ENCODE measurements at places on chromosomes 6 and 20.

- DNase-seq, result no peak
These were observed 473.0 kb upstream of the SPTLC3 start for GRCh38 chr20:12535770-12536169.

- DNase-seq, result no peak
These were observed 38.5 kb upstream of the PRELID3B start for GRCh38 chr20:59081036-59081435.

GRCh38 chr6:151136141-151136755, 103.5 kb upstream of the AKAP12 start:
- no peak for DNase-seq

GRCh38 chr6:32076321-32076809, 32.8 kb downstream of the TNXB start:
- no peak for DNase-seq

GRCh38 chr6:111736005-111736608, 130.4 kb upstream of the TRAF3IP2 start:
- no peak for DNase-seq

DNA sequence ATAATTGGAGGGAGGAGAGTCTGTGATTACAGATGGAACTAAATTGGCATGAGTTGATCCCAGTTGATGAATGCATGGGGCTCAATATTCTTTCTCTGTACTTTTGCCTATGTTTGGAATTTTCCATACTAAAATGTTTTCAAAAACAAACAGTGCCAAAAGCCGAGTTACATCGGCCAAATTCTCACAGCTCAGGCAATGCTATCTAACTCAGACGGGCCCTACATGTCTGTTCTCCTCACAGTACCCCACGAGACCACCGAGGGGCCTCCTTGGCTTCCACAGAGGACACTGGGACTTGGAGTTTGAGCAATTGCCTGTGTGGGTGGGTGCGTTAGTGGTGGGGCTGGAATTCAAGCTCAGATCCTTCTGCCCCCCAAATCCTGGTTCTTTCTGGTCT, 413.2 kb downstream of the CDH26 start:
- no peak for DNase-seq

DNA sequence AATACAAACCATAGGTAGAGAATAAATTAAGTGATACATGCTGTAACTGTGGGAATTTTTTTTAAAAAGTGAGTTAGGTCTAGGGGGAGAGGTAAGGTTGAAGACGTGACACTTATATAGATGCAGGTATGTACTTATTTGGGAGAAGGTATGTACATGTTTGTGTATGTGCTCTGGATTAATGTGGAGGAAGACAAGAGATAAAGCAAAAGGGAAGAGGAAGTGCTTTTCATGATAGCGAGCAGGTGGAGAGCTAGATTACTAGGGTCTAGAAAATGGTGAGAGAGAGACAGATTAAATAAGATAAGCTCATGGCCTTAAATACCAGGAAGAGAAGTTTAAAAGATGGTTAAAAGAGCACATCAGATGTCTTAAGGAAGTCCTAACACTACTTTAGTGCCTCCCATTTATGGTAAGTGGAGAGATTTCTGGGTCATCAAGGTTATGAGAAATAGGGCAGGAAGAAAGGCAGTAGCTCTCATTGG, 92.5 kb downstream of the MAN1A1 start:
- no peak for DNase-seq

GRCh38 chr20:19786311-19786710, 28.3 kb downstream of the RIN2 start:
- no peak for DNase-seq

- no peak for DNase-seq
These were observed 54.9 kb upstream of the ARHGAP18 start for GRCh38 chr6:129764761-129765407.

GRCh38 chr20:33658510-33658909, 3.6 kb upstream of the C20orf144 start:
- no peak for DNase-seq

- no peak for DNase-seq
These were observed 43.9 kb downstream of the ATXN1 start for GRCh38 chr6:16717275-16717942.

DNA sequence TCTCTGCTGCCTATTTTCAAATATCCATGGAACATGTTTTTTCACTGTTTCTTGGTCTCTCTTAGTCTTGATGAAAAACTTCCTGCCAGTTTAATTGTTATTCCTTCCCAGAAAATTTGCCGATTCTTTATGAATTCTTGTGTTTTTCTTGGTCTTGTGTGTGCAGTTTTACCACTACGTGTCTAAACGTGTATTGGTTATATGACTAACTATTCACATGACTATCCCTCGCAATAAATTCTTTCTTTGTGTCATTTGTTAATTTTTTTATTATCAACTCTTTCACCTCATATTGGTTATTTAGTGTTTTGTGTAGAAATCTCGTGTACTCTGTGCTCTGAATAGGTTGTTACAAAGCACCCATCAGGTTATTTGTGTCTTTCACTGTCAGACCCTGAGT, 315.4 kb downstream of the HAO1 start:
- DNase-seq, result no peak

DNA sequence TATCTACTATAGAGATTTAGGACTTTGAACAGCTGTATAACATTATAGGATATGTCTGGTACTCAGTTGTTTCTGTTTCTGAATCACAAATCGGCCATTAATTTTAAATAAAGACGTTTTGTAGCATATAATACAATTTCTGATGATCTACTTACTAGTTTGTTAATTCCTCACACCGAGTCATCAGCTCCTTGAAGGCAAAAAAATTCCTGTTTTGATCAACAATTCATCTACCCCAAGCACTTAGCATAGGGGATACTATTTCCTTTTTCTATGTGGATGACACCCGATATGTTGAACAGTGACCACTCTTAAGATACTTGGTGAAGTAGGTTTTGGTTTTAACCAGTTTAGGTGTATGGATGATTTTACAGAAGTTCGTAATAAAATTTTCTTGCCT, 107.3 kb downstream of the NCOA3 start:
- no peak for DNase-seq

- DNase-seq, result no peak
These were observed 10.7 kb downstream of the TBXT start for GRCh38 chr6:166156942-166157341.

- no peak for DNase-seq
These were observed 2.7 kb downstream of the TEAD3 start for GRCh38 chr6:35494161-35494563.

- DNase-seq, result peak; percentile 83
These were observed 188.8 kb downstream of the BACH2 start for GRCh38 chr6:90107771-90108282.

DNA sequence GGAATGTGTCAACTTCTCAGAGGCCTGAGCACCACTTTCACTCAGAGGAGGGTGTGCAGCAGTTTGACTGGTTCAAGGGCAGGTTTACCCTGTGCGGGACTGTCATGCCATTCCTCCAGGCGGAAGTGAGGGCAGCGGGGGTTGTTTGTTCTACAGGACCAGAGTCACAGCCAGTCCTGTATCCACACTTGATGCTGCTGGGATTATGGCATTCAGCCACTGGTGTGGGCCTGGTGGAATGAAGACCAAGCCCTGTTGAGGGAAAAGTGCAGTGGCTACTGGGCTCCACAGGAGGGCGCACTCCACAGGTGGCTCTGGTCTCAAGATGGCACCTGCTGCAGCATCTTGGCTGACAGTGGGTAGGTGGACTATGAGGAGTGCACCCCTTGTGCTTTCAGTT, 14.8 kb downstream of the SEMG2 start:
- DNase-seq, result peak; percentile 11

DNA sequence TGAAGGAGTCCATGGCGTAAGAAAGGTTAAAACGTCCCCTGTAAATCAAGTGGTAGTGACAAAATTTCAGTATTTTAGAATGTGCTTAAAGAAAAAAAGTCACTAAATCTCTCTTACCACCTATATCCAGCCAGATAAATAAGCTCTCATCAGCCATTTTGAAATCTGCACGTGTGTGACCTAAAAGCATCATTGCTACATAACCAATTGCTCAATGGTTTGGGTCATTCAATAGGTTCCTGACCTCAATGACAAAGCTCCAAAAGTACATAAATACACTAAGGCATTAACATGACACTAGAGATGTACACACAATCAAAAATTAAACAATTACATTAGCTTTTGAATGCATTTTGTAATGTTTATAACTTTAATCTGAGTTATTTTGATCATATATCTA, 272.4 kb downstream of the GMDS start:
- no peak for DNase-seq

- no peak for DNase-seq
These were observed 14.7 kb downstream of the UNC93A start for GRCh38 chr6:167305796-167306195.

GRCh38 chr20:9114709-9115108, 45.8 kb downstream of the PLCB4 start:
- no peak for DNase-seq

- no peak for DNase-seq
These were observed 48.7 kb upstream of the GATA5 start for GRCh38 chr20:62524505-62524911.

GRCh38 chr6:20732896-20733295, 198.6 kb downstream of the CDKAL1 start:
- DNase-seq, result no peak

GRCh38 chr6:120614723-120615122, 719.6 kb downstream of the TBC1D32 start:
- DNase-seq, result no peak

- DNase-seq, result no peak
These were observed 13.2 kb downstream of the DSP start for GRCh38 chr6:7554533-7555275.

GRCh38 chr6:26196846-26197635, 109.8 kb downstream of the HFE start:
- DNase-seq, result peak; percentile 96

- DNase-seq, result no peak
These were observed 109.8 kb upstream of the PTPRK start for GRCh38 chr6:128630213-128630612.

DNA sequence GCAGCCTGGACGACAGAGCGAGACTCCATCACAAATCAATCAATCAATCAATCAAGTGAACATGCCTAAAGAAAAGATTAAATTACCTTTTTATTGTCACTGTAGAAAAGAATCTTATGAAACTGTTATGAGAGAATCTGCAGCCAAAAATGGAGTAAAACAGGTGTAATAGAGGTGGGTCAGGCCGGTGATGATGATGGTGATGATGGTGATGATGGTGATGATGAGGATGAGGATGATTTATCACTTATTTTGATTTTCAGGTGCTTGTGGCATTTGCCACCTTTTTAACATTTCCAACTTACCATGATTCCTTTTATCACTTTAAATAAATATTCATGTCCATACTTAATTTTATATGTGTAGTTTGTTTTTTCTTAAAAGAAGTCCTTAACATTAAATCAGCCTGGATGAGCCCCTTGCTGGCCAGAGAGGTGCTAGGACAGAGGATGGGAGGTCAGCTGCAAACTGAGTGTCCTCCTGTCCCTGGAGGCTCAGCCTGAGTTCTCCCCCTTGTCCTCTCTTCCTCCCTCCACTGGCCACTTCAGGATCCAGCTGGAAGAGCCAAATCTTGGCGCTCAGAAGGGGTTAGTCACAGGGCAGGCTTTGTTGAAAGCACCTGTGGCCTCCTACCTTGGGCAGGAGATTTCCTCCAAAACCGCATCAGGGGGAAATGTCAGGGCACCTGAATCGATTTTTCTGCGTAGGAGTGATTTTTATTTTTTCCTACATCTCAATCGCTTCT, 32.6 kb downstream of the SLC2A10 start:
- DNase-seq, result no peak

- no peak for DNase-seq
These were observed 9.3 kb downstream of the TAF4 start for GRCh38 chr20:62056377-62056776.

GRCh38 chr6:62612471-62612870, 326.4 kb upstream of the KHDRBS2 start:
- DNase-seq, result no peak

- no peak for DNase-seq
These were observed 36.3 kb upstream of the DDR1 start for GRCh38 chr6:30847971-30848436.

DNA sequence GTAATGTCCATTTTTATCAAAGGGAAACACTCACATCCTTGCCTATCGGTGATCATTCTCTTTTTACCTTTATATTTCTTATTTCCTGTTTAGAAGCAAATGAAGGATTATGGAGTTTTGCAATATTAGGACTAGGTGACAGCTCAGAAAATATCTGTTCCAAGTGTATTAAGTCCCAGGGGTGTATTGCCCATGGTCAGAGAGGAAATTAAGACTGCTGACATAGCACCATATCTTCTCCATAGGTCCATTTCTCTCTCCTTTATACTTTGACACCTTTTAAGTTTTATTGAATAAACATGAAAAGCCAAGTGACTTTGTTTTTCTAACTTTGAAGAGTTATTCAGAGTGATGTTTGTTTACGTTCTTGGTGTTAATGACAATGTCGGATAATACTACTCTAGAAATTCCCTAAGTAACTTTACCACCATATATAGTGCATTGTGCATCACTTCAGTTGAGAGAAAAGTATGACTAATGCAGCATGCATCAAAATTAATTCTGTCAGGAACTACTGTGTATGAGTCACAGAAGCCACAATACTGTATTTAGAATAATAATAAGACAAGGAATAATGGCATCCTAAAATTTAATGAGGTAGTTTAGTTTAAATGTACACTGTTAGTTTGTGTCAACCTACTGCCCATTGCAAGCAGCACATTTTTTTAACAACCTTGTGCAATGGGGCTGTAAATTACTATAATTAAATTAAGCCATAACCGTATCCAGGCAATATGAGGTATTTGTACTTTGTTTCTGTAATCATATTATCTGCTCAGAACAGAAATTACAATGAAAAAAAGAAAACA, 474.4 kb upstream of the RNF217 start:
- DNase-seq, result no peak

- no peak for DNase-seq
These were observed 116.1 kb downstream of the PRND start for GRCh38 chr20:4837760-4838159.

DNA sequence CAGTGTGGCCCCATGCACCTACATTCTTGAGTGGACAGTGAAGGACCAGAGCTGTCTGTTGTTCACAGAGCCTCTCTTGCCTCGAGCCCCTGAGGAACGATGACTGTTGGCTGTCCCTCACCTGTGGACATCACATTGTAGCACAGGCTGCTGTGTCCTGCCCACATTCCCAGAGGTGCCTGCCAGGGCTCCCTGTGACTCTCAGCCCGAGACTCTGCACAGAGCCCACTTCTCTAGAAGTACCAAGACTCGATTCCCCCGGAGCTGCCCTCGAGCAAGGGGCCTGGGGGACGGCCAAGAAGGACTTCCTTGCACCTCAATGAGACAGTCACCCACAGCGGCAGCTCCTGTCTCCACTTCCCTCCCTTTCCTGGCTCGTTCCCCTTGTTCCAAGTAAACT, 28.6 kb upstream of the DLGAP4 start:
- DNase-seq, result no peak

- no peak for DNase-seq
These were observed 35.6 kb upstream of the TGM3 start for GRCh38 chr20:2260250-2260649.

DNA sequence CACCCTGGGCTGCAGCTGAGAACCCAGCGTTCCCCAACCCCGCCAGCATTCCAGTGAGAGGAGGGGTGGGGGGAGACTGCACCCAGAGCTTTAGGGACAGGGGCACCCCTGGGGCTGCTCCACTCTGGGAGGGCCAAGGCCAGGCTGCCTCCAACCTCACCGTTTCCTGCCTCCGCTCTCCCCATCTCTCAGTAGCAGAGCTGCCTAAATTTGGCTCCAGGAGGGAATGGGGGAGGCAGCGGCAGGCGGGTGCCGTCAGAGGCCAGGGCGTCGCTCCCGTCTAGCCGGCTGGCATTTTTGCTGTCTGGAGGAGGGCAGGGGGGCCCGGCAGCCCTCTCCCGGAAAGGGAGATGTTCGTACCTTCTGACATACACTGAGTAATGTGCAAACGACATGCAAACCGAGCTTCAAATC, 46.6 kb downstream of the NOL4L start:
- DNase-seq, result peak; percentile 30
